PC-9 (cell line): ENCODE measurements at places on chromosomes 6 and 20. TPM values are rescaled to one million over a fixed set of nuclear protein-coding genes. Genes with fewer than 3 reads are reported as not detected.

GRCh38 chr20:48531505-48531904 is 296.3 kb downstream of the PREX1 start:
- H3K4me3 ChIP-seq, result no peak overlapping the region
- H3K4me1 ChIP-seq, result no peaks in the 10 kb centered on the region
- no peaks in the 10 kb centered on the region for H3K36me3 ChIP-seq
- H3K27ac ChIP-seq, result no peak overlapping the region
- peaks cover 10% of the 10 kb centered on the region; the same call in 1 of the 2 replicates for H3K27me3 ChIP-seq

- no peaks in the 10 kb centered on the region for H3K27me3 ChIP-seq
- peaks cover 47% of the 10 kb centered on the region for H3K4me1 ChIP-seq
- DNase-seq, result peak; percentile 99
- H3K4me3 ChIP-seq, result no peak overlapping the region
- H3K27ac ChIP-seq, result peak overlapping the region; percentile 70
- H3K36me3 ChIP-seq, result no peaks in the 10 kb centered on the region
Observed at GRCh38 chr20:1415667-1416468, 23.0 kb upstream of the FKBP1A start.

DNA sequence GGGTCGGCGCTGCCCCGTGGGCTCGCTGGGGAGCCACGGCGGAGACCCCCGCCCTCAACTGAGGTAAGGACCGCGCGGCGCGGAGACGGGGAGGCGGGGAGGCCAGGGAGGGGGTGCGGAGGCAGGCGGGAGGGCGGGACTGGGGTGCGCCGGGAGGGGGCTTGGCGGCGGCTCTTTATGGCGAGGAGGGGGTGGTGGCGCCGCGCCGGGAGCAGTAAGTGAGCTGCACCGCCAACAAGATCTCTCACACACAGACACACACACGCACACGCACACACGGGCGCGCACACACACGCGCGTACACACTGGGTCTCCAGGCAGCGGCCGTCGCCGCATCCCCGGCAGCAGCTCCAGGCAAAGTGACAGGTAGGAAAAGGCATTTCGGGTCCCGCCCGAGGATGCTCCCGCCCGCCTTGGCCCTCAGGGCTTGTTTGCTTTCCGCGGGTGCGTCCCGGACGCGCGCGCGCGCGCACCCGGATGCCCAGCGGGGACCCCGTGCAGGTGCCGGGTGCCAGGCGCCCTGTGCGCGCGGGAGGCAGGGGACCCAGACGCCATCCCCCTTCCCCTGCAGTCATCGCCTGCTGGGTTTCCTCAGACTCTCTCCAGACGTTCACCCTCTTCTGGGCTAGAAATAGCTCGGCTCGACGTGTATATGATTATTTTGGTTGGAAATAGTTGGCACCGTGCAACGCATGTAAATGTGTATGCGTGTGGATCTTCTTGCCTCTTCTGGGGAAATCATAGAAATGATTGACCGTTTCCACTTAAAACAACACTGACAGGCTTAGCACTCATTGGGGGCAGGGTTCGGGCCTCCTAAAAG is at the start of gene PLCB4:
TSS of gene PLCB4 (plus strand) at position 247 of the 823 bp plus-strand sequence. CDS start 238,728 bp downstream, outside the sequence.
- H3K4me3 ChIP-seq, result peak within 1 kb of the TSS; percentile 67
- peak within 1 kb of the TSS; percentile 25; the same call in 1 of the 2 replicates for H3K27ac ChIP-seq
- DNase-seq, result peak; percentile 84
- H3K4me1 ChIP-seq, result peaks cover 19% of the 10 kb centered on the region
- H3K36me3 ChIP-seq, result no peaks in the 10 kb centered on the region

DNA sequence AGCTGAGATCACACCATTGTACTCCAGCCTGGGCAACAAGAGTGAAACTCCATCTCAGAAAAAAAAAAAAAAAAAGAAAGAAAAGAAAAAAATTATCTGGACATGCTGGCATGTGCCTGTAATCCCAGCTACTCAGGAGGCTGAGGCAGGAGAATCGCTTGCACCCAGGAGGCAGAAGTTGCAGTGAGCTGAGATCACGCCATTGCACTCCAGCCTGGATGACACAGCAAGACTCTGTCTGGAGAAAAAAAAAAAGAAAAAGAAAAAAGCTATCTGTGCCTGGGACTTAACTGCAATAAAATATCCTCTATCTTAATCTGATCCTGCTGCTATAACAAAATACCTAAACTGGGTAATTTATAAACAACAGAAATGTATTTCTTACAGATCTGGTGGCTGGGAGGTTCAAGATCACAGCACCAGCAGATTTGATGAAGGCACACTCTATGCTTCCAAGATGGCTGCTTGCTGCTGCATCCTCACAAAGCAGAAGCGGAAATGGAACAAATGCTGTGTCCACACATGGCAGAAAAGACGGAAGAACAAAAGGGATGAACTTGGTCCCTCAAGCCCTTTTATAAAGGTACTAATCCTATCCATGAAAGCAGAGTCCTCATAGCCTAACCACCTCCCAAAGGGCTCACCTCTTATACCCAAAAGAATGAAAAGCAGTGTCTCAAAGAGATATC is 273.3 kb upstream of the JARID2 start:
- no peaks in the 10 kb centered on the region for H3K27me3 ChIP-seq
- no peak overlapping the region for H3K27ac ChIP-seq
- no peaks in the 10 kb centered on the region for H3K36me3 ChIP-seq
- H3K4me1 ChIP-seq, result no peaks in the 10 kb centered on the region
- H3K4me3 ChIP-seq, result no peak overlapping the region

DNA sequence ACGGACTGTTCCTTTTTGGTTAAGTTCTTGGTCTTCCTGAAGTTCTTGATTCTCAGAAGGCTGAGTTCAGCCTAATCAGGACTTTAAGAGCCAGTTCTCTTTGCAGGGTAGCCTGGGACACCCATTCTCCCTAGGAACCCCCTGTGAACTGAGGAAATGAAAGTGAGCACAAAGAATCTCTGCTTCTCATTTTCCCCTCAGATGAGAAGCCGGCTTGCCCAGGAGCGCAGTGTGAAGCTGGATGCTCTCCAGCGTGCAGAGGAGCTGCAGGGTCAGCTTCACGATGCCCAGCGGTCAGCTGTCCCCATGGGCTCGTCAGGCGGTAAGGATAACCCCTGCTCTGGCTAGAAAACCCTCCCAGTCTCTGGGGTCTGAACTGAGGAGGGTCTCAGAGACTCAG is 34.0 kb downstream of the CD164 start:
- peaks cover 49% of the 10 kb centered on the region for H3K4me1 ChIP-seq
- no peak for DNase-seq
- no peak overlapping the region for H3K27ac ChIP-seq
- no peak overlapping the region for H3K4me3 ChIP-seq
- no peaks in the 10 kb centered on the region for H3K36me3 ChIP-seq

DNA sequence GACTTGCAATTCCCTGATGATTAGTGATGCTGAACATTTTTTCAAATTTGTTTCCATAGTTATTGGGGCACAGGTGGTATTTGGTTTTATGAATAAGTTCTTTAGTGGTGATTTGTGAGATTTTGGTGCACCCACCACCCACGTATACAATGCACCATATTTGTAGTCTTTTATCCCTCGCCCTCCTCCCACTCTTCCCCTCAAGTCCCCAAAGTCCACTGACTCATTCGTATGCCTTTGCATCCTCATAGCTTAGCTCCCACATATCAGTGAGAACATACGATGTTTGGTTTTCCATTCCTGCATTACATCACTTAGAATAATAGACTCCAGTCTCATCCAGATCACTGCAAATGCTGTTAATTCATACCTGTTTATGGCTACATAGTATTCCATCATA is 167.3 kb downstream of the MYLK4 start:
- no peak for DNase-seq
- no peak overlapping the region for H3K4me3 ChIP-seq
- H3K36me3 ChIP-seq, result no peaks in the 10 kb centered on the region
- no peak overlapping the region for H3K27ac ChIP-seq
- H3K27me3 ChIP-seq, result no peaks in the 10 kb centered on the region

DNA sequence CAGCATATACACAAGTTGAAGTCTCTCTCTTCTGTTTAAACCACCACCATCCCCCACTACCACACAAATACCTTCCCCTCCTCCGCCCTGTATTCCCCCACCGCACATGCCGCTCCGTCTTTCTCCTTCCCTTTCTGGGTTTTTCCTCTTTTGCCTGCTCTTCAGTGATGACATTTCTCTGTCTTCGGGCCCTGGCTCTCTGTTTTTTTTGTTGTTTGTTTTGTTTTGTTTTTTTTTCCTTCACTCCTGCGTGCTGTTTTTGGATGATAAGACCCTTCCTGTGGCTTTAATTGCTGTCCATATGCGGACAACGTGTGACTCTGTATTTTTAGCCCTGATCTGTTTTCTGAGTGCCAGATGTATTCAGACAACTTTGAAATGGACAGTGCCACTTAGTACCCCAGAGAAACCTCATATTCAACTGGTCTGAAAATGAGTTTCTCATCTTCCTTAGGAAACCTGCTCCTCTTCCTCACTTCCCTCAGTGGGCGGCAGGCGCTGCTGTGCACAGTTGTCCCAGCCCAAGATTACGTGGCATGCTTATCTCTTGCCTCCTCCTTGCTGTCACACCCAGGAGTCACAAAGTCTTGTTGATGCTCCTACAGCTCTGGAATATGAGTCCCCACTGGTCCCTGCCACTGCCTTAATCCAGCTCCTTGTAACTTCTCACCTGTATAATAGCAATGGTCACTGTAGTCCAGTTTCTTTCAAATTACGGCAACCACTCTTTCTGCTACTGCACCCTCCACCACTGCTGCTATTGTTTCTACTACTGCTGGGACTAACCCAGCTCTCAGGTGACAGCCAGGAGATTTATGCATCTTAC is 8.2 kb downstream of the PPP1R14C start:
- no peak overlapping the region for H3K4me3 ChIP-seq
- H3K4me1 ChIP-seq, result peaks cover 19% of the 10 kb centered on the region
- no peaks in the 10 kb centered on the region for H3K27me3 ChIP-seq
- DNase-seq, result no peak

DNA sequence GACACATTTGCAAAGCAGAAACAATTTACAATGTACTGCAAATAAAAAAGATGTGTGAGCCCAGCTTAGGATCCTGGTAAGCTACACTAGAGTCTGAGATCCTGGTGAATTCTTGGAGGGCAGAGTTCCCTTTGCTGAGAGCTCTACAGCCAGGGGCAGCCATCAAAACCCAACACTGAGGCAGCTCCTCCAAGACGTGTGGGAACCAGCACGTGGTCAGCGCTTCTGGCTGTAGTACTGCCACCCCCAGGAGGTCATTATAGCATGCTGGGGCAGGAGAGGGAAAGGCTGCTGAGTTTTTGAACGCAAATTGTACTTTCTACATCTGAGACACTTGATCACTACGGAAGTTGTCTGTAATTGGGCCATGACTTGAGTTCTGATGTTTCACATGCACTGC is 131.5 kb downstream of the INSM1 start:
- H3K4me3 ChIP-seq, result no peak overlapping the region
- no peaks in the 10 kb centered on the region for H3K4me1 ChIP-seq
- H3K27me3 ChIP-seq, result no peaks in the 10 kb centered on the region
- H3K27ac ChIP-seq, result no peak overlapping the region

Gene TRIM40
- total RNA-seq, result not detected in 2 replicates

Gene HTR1E
- not detected in 2 replicates for total RNA-seq

Gene ADGRF5
- 23.1 and 40.0 TPM in 2 replicates for total RNA-seq

Gene GGTLC1
- total RNA-seq, result 0.43 and 0.63 TPM in 2 replicates

Gene STAU1
- 127 and 153 TPM in 2 replicates for total RNA-seq

Gene ETV7
- 0.57 and 0.83 TPM in 2 replicates for total RNA-seq

Gene ZSCAN23
- total RNA-seq, result 9.1 and 12.0 TPM in 2 replicates

Gene VSTM2L
- total RNA-seq, result 1.4 and 2.3 TPM in 2 replicates
